Activated naive CD4-positive, alpha-beta T cell treated with Interleukin-2 at 50 U/mL for 16 hours (primary cell): ENCODE measurements at places on chromosomes 11 and 22.

GRCh38 chr11:111633248-111633647, 31.0 kb downstream of the SIK2 start:
- DNase-seq: no peak

DNA sequence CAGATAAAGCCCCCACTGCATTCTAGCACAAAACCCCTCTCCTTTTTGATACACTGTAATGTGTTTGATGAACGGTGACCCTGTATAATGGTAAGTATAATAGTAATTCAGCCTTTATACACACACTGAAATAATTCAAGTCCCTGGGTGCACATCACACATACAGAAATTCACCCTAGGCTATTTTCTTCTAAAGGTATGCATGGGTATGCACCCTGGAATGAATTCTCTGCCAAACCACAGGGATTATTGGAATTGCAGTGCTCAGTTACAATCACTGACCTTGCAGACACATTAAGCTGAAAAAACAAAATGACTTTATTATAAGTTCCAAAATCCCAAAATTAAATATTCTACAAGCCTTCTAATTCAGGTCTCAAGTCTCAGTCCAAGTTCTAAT, 245.9 kb upstream of the FAT3 start:
- no peak for DNase-seq

- DNase-seq: no peak
These were observed 64.3 kb downstream of the SMIM38 start for GRCh38 chr11:69219991-69220390.

GRCh38 chr22:44755956-44756361, 3.6 kb downstream of the ARHGAP8 start:
- DNase-seq: no peak

GRCh38 chr11:58059007-58059350, 28.2 kb downstream of the OR6Q1 start:
- DNase-seq: no peak

DNA sequence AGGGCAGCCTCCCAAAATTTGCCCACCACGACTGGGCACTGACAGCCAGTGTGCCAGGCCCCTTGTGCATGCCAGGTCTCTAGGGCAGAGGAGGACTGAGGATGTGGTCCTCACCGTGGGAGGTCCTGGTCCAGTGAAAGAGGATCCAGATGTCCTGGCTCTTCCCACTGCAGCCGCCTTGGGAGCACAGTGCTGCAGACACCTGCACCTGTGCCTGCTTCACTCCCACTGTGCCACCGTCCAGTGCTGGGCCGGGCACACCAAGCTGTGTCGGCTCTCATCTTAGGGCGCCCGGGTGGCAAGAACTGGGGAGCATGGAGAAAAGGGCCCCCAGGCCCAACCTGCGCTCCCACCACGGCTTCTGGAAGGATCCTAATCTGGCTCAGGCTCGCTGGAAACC, 1147.1 kb downstream of the BRD1 start:
- no peak for DNase-seq

DNA sequence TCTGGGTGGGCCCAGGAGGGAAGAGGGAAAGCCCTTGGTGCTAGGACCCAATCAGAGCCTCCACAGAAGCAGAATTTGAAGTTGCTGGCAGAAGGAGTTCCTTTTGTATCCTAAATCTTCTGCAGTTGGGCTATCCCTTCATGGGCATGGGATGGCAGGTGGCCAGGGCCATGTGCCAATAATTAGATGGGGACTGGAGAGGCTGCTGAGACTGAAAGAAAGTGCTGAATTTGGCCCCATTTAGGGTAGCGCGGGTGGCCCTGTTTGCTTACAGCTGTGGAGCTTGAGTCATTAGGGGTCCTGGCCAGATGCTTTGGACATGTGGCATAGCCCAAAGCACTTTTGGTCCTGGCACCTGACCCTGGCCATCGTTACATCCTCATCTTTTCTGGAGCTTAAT, 27.1 kb downstream of the PARVA start:
- no peak for DNase-seq

DNA sequence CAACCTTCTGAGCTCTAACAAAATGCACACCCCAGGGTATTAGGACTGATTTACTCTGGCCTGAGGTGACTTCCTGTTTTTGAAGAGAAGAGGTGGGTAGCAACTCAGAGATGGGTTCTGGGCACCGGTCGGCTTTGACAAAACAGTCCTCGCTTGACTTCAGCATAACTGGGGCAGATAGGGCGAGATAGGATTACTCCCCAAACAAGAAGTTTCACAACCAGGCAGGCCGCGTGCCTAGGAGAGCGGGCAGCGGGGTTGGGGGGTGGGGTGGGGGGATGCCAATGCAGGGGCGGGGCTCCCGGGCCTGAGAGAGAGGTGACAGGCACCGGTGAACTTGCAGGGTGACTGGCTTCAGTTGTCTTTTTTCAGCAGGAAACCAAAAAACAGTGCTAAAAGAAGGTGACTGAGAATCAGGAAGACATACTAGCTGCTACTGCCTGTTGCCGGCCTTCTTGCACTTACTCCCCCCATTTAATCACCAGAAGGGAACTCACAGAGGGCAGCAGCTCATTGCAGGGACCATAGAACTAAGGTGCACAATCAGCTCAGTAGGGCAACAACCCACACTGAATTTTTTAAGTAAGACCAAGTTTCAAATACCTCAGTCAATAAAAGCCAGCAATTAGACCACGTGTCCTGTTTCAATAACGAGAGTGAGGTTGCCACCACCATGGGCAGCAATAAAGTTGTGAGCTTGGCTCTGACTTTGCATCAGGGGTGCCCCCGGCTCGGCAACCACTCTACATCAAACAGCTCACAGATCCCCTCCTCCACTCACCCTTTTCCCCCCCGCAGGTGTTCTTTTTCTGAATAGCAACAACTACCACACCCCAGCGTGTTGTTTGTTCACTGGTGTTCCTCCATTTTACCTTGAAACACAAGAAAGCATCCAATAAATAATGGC, 37.2 kb upstream of the ETS1 start:
- DNase-seq: peak; percentile 72
